Gastroesophageal sphincter (tissue), 4 donors: ENCODE measurements at places on chromosomes 13 and 19. TPM values are rescaled to one million over a fixed set of nuclear protein-coding genes. Genes with fewer than 3 reads are reported as not detected.

Gene ATXN8OS
- not detected for total RNA-seq

Gene KLK14
- not detected for total RNA-seq

GRCh38 chr13:41231786-41232185, 31.6 kb downstream of the MTRF1 start:
- ATAC-seq: no peak

- ATAC-seq: no peak
Observed at GRCh38 chr19:23070353-23071146, 46.3 kb upstream of the ZNF730 start.
